ENCODE measurements at places on chromosomes 4 and X.

GRCh38 chr4:121693450-121693849, 3.3 kb downstream of the ANXA5 start:
- no peak for DNase-seq

GRCh38 chrX:42597481-42597880, 180.5 kb downstream of the PPP1R2C start:
- no peak for DNase-seq

GRCh38 chr4:186144946-186145569, 40.6 kb downstream of the FAM149A start:
- no peak for DNase-seq

GRCh38 chrX:40240844-40241243, 143.1 kb upstream of the BCOR start:
- no peak for DNase-seq

GRCh38 chr4:123170843-123171242, 225.8 kb upstream of the SPRY1 start:
- no peak for DNase-seq

DNA sequence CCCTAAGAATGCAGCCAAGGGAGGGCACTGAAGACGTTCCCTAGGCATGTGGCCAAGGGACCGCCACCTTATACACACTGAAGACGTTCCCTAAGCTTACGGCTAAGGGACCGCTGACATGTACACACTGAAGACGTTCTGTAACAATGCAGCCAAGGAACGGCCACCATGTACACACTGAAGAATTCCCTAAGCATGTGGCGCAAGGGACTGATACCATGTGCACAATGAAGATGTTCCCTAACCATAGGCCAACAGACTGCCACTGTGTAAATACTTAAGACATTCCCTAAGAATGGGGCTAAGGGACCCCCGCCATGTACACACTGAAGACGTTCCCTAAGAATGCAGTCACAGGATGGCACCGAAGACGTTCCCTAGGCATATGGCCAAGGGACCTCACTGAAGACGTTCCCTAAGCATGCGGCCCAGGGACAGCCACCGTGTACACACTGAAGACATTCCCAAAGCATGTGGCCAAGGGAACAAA, 36.1 kb downstream of the DHRSX start:
- DNase-seq = no peak

GRCh38 chr4:34108391-34108790, 2135.9 kb downstream of the ARAP2 start:
- DNase-seq = no peak

DNA sequence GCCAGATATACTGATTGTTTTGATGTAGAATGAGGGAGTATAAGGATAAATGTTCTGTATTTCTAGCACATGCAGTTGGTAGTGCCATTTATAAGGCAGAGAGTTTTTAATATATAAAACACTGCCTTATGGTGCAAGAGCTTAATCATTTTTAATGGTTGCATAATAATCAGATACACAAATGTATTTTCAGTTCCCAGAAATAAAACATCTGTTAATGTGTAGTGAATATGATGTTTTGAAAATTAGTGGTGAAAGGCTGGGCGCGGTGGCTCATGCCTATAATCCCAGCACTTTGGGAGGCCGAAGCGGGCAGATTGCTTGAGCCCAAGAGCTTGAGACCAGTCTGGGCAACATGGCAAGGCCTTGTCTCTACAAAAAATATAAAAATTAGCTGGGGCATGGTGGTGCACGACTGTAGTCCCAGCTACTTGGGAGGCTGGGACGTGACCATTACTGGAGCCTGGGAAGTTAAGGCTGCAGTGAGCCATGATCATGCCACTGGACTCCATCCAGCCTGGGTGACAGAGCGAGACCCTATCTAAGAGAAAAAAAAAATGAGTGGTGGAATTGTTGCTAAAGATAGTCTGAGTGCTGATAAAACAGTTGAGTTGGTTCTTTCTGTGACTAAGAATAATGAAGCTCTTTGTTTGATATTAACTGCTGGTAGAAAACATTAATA, 29.3 kb downstream of the CLCN3 start:
- DNase-seq = no peak

DNA sequence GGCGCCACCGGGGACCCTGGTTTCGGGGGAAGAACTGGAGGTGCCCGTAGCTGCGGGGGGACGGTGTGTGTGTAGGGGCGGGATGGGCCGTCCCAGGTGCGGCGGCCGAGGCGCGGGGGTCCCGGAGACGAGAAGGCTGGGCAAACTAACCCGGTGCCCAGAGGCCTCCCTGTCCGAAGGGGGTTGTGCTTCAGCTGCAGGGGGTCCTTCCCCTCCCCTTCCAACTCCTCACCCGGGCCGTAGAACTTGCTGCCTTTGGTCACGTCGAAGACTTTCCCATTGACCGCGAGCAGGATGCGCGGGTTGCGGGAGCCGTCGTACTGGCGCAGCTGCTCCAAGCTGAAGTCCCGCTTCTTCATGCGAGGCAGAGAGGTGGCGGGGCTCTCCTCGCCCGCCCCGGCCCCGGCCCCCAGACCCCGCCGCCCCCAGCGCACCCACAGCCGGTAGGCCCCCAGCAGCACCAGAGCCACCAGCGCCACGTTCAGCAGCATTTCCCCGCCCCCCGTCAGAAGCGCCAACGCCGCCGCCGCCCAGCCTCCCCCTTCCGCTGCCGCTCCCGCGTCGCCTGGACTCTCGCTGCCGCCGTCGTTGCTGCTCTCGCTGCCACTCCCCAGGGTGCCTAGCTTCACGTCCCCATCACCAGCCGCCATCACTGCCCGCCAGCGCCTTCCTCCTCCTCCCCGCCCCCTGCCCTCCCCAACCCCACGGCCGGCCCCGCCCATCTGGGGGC, at the start of gene PGRMC2:
Gene PGRMC2 (minus strand): TSS at position 673 of the 730 bp plus-strand sequence. CDS start 23 bp downstream, at position 650.
- DNase-seq = no peak

- DNase-seq = no peak
Measured at GRCh38 chr4:137531986-137532868, at the start of gene PCDH18. Gene PCDH18, minus strand, starts transcription at chr4:137532494. Its CDS starts 406 bp downstream, at chr4:137532088.

- DNase-seq = no peak
Measured at GRCh38 chr4:137065311-137065710, 467.0 kb downstream of the PCDH18 start.

DNA sequence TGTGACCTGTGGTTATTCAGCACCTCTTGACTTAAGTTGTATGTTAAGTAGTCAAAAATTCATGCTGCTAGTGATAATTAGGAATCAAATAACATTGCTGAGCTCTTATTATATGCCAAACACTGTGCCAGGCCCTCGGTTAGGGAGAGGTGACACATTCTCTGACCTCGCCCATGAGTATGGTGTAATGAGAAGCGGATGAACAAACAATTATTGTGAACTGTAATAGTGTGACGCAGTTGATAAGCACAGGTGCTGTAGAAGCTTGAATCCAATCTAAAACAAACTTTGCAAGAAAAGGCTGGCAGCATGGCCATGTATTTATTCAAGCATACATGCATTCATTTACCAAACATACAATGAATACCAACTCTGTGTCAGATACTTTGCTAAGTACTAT, 303.5 kb upstream of the HS3ST1 start:
- DNase-seq = no peak

GRCh38 chrX:2595258-2595657, 94.5 kb upstream of the DHRSX start:
- DNase-seq = no peak

GRCh38 chrX:13369256-13370030, 49.6 kb upstream of the ATXN3L start:
- no peak for DNase-seq

DNA sequence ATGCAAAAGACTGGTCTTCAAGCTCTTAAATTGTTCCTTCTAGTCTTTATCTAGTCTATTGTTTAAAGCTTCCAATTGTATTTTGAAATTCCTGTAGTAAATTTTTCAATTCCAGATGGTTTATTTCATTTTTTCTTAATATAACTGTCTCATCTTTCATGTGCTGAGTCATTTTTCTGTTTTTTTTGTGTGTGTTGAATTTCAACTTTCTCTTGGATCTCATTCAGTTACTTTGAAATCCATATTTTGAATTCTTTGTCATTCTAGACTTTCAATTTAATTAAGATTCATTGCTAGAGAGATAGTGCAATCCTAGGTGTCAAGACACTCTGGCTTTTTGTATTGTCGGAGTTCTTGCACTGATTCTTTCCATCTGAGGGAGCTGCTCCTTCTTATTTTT, 128.0 kb upstream of the PRKG2 start:
- DNase-seq = no peak

DNA sequence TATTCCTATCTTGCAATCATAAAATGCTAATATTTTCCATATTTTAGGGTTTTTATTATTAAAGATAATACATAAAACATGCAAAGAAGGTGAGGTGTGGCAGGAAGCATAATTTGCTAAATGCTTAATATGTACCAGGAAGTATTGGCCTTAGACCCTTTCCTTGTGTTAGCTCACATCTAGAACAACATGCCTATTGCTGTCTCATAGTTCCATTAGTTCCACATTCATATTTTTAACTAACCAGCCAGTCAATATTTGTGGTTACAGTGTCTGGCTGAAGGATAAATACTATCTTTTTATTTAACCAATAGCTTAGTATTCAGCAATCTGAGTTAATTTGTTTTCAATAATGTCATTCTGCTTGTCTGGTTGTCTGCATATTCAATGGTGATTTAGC, 432.6 kb downstream of the INPP4B start:
- DNase-seq = no peak

DNA sequence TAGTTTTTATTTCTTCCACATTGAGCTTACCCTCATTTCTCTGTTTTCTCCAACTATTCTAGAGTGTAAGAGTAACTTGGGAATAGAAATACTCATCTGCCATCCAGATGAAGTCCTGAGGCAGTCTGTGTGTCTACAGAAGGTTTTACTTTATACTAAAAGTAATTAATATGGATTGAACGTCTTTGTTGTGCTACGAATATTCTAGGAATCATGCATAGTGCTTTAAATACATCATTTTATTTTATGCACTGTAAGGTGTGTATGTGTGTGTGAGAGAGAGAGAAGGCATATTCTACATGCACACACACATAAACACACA, 305.7 kb downstream of the INPP4B start:
- DNase-seq = no peak

- no peak for DNase-seq
Measured at GRCh38 chr4:183831026-183831446, 74.1 kb upstream of the STOX2 start.

GRCh38 chr4:98692411-98692810, 34.0 kb upstream of the TSPAN5 start:
- no peak for DNase-seq

DNA sequence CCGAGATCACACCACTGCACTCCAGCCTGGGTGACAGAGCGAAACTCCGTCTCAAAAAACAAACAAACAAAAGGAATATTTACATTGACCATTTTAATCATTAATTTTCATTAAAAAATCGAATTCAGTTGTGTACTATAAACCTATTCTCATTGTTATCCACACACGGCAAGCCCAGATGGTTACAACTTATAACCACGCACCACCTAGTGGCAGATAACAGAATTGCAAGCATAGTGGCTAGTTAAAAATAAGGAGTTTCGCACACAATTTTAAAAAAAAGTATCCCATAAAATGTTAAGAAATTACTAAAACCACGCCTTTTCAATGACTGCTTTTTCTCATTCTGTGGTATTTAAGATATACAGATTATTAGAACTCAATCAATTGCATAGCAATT, 25.4 kb downstream of the MBNL3 start:
- no peak for DNase-seq

DNA sequence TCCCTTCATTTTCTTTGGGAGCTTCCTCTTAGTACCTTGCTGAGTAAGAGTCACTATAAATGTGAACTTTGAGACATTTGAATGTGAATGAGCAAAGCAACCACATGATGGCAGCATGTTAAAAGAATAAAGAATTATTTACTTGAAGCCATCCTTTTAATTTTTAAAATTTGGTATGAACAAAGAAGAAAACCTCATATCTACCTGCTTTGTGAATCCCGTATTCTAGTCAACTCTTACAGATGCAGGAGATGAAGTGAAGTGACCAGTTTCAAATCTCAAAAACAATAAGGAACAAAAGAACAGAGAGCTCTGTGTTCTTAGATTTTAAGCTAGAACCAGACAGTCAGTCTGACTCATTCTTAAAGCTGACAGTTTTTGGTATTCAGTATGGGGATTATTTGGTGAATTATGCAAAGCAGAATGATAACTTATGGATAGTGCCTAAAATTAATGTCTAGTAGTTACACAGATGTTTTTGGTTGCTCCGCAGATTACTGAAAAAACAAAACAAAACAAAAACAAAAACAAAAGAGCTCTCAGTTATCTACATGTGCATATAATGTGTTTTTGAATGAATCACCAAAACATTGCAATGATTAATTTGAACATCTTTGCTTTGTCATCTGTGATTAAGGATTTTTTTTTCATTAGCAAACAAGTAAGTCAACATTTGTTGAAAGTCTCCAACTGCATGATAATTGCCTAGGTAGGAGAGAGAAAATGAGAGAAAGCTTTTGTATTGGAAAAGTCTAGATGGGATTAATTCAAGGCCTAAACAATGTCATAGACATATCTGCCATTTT, 48.2 kb upstream of the H2AZ1 start:
- no peak for DNase-seq

- DNase-seq = no peak
Measured at GRCh38 chrX:154477891-154478477, 1.1 kb downstream of the LAGE3 start.

- DNase-seq = no peak
Measured at GRCh38 chr4:22897520-22898108, 204.9 kb downstream of the GBA3 start.

DNA sequence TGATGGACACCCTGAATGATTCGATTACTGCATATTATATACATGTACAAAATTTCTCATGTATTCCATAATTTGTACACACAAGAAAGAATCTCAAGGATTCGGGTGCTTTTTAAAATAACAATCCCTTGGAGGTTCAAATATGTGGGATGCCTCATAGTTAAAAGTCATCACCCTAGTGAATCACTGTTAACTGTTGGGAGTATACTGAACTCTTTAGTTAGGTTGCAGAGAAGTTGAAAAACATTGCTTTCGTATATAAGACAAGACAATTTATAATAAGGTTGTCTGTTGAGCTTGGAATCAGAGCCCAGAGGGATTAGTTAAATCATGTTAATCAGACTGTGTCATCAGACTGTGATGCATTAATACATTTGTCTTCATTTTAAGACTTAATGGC, 15.6 kb downstream of the DCK start:
- no peak for DNase-seq

- DNase-seq = no peak
Measured at GRCh38 chr4:57190601-57191481, 80.7 kb upstream of the IGFBP7 start.

DNA sequence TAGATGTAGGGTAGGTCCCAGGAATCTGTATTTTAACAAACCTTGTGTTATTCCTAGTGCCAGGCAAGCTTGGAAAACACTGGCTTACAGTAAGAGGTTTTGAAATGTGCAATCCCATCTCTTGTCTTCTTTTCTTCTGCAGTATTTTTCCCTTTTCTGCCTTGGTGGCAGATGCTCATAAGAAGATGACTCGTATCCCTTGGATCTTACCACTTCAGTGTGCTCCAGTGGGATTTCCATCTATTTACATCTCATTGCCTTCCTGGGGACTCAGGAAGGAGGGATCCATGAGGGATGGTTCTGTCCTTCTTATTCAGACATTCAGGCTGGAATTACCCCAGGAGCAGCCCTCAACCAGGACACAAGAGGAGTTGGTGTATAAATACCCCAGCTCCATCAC, 136.6 kb downstream of the NHS start:
- no peak for DNase-seq

Measured in activated gamma-delta T cell treated with anti-CD3 and anti-CD28 coated beads, Interleukin-2, amount 50 U/mL, for 16 hours (primary cell).